NB4 (cell line): ENCODE measurements at places on chromosomes 12 and 14.

DNA sequence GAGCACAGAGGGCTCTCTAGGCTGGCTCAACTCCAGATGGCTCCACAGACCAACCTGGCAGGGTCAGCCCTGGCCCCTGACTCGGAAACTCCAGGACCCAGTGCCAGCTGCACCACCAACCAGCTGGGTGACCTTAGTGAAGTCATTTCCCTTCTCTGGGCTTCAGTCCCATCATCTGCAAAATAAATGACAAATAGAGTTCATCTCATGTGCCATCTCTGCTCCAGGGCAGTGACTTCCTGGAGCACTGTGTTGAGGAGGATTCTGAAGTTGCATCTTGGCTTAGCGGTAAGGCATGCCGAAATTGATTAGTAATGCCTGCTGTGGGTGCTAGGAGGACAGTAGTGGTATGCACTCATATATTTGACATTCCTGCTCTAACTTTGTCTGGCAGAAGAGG lies 31.5 kb downstream of the DTX1 start:
- no peak for DNase-seq

DNA sequence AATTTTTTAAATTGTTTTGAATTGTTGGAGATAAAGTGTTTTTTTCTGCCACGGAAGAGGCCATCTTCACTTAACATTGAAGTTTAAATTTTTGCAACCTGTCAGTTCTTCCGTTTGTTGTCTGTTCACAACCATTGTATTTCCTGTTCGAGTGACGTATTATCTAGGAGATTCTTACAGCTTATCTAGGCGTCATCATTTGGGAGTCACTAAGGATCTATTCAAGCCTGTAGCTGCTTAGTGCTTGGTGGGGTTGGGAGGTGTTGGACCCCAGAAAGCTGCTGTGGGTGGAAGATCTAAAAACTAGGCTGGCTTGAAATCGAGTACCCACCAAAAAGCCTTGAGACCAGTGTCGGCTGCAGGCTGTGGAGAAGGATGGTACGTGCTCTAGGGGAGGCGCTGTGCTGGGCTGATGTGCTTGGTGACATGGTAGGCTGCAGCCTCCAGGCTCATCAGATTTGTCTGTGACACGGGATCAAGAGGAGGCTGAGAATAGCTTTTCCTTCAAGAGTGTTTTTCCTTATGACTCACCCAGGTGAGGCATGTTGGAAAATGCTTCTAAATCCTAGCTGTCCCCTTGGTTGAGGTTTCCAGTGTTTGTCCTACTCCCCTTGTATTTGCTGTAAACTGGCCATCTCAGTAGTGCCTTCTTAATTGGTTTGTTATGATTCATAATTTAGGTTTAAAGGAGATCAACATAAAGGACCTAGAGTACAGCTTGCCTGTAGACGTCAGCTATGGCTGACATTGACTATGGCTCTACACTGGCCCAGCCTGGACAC lies 57.8 kb downstream of the ATG14 start:
- DNase-seq: no peak

DNA sequence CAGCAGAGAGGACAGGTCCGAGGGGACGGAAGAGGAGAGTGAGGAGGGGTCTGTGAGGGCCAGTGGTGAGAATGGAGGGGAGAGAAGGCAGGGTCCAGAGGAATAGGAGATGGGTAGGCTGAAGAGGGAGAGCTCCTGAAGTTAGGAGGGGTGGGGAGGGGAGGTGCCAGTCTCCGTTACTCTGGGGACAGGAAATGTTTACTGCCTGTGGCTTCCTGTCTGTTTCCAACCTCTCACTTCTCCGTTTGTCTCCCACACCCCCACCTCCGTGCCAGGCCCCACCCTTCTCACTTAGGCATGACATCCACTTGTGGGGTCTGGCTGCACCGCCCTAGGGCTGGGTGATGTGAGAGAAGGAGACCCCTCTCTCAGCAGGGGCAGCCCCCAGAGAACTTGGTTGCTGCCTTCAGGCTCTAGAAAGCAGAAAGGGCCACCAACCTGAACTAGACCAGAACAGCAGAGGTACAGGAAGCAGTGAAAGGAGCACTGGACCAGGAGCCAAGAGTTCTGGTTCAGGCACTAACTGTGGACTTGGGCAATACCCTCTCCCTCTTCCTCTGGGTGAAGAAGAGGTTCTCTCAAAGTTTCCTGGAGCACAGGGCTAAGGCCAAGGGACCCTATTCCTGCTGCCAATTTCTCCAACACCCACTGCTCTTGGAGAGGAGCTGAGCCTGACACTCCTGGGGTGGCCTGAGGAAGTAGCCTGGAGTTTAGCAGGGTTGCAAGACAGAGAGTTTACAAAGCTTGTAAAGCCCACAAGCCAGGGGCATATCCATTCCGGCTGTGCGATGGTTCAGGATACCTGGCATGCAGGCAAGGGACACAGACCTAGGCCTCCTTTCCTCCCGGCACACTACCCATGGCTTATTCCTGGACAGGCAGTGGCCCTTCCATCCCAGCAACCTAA lies 5.5 kb downstream of the ITGA5 start:
- DNase-seq: peak; percentile 94

DNA sequence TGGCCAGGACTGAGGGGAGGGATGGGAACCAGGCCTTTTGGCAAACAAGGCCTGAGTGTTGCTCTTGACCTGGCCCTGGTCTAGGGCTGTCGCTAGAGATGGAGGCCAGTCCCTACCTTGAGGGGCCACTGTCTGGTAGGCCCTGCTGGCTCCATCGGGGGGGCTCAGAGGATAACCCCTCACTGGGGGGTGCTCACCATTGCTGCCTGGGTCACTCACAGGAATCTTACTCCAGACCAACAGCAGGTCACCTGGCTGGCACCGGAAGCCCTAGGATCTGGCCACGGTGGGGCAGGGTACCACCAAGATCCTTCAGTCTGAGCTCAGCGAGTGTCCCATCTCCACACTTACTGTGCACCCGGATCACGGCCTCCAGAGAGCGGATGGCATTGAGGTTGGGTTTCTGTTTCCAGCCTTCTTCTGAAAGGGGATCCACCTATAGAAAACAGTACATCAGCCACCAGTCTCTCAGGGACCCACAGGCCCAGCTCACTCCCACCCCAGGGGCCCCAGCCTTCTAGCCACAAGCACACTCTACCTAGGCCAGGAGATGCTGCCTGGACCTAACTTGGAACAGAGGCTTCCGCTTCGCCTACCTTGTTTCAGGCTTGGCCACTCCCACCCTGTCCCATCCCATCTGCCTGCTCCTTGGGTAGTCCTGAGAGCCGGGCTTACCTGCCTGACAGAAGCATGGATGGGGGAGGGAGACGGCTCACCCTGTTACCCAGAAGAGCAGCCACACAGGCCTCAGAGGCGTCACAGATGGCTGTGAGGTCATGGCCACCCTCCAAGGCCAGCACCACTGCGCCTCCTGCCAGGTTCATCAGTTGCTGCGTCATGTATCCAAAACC lies 12.2 kb downstream of the SLC48A1 start:
- DNase-seq: no peak

DNA sequence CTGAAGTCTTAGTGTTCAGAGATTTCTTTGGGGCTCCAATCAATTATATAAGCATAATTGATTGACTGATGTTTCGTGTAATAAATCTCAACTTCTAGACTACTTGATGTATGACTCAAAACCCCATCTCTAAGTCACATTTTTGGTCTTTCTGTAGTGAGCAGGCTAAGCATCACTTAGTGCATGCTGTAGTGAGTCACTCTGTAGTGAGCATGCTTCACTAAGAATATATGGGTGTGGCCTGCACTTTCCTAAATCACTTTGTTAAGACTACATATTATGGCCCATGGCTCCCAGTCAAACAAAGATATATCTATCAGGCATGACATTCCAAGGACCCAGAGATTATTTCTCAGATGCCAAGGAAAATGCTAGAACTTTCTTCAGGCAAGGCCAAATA lies 909.4 kb upstream of the LRFN5 start:
- no peak for DNase-seq
